ENCODE measurements at places on chromosomes 4 and X.

GRCh38 chr4:8616831-8617230, 24.3 kb downstream of the CPZ start:
- DNase-seq = no peak

DNA sequence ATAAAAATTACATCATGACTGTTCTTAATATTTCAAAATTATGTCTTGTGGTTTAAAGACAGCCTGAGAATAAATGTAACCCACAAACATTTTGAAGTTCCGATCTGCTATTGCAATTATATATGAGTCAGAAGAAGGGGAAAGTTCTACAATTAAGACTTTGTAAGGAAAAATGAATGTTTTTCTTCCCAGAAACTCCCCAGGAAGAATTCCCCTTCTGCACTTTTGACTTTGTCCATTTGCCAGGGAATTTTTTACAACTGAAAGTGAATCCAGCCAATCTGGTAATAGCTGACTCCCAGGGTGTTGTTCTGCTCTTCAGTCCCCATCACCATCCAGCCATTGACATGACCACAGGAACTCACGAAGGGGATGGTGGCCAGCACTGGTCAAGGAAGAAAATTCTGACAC, 61.6 kb upstream of the NOCT start:
- DNase-seq = no peak

GRCh38 chrX:37383313-37383712, 34.1 kb downstream of the PRRG1 start:
- DNase-seq = no peak

DNA sequence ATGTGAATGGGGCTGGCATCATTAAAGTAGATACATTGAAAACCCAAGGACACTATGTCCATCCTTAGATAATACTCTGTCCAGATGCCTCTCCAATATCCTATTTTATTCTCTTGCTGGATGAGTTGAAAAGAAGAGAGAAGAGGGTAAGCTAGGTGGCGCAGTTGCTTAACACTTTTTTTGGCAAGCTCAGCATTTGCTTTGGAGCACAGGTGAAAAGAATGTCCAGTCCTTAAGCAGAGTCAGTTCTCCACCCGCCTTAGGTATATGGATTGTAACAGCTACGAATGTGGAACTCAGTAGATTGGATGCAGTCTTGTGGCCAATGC, 208.4 kb downstream of the NWD2 start:
- DNase-seq = no peak

DNA sequence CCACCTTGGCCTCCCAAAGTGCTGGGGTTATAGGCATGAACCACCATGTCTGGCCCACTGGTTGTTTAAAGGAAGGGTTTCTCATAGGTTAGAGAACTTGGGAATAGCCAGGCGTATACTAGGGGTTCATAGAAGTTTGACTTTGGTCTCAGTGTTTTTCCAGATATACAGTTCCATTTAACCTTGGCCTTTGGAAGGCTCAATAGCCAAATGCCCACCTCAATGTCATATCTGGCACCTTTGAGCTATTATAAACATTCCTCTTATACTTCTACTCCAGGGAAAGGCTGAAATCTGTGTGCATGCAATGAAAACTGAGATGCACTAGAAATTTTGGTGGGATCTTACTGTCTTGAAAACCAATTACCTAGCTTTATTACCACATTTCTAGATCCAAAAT, 47.5 kb upstream of the PROM1 start:
- no peak for DNase-seq

DNA sequence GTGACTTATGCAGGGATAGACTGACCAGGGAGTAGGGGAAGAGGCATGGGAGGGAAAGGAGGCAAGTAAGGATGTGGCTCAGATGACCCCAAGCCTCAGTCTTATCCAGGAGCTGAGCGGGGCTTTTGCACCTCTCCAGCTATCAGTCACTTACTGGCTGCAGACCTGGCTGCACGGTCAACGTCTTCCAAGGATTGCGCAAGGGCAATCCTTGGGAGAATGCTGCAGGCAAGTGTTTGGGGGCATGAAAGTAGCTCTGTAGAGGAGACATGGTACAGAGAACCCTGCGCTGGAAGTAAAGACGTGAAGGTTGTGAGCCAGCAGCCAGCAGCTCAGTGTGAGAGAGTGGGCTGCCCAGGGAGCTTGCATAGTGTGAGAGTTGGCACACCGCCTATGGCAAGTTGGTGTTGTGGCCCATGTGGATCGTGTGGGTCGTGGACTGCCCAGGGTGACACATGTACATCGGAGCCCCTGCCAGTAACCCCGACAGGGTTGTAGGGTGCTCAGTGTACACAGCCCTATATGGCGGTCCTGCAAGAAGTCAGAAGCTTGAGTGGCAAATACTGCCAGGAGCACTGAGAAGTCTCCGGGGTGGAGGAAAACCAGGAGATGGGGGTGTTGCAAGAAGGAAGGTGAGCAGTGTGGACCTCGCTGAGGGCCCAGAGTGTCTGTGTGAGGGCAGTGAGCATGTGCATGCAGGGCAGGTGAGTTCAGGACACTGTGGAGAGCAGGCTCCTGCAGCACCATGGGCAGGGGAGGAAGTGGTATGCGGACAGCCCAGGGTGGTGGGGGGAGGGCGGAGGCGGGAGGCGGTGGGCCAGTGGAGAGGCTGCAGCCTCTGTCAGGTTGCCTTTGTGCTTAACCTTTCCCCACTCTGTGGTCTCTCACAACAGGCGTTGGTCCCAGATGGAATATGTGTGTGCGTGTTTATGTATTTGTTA, 50.9 kb downstream of the KIT start:
- no peak for DNase-seq

DNA sequence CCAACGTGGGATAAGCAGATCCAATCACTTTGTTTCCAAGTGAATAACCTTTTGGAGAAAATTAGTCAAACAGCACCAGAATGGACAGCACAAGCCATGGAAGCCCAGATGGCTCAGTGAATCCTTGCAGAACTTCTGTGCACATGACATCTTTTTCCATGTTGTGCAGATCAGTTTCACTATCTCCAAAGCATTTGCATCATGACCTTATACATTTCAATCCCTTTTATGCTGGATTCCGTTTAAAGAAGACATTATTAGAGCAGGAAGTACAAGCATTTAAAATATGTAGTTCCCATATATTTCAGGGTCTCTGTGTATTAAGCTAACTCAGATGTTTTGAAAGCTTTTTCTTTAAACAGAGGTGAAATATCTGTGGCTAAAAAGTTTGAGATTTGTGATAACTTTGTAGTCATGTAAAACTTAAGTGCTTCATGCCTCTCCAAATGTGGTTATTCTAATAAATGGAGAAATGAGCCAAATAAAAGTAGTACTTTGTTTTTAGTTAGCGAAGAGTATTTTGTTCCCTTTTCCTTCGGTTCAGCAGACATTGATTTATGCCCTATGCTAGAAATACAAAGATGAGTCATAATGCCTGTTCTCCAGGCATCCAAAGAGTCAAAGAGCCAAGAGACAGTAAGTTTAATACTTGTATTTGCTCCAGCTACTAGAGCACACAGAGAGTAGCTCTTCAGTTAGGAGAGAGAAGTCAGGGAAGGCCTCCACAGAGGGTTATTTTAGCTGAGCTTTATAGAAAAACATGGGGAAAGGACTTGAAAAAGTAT, 39.0 kb downstream of the PLAC8 start:
- DNase-seq = no peak

DNA sequence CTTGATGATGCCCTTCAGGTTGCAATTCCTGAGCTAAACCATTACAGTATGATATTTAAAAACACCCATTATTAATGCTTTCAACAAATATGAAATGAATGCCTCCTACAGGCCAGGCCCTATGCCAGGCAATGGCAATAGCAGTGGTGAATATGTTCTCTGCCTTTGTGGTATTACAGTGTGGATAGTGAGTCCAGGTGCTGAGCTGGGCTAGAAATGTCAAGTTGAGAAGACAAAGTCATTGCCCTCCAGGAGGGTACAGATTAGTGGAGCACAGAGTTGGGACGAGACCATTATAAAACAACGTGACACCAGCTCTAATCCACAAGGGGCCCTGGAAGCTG, 81.9 kb downstream of the RBM47 start:
- DNase-seq = no peak

DNA sequence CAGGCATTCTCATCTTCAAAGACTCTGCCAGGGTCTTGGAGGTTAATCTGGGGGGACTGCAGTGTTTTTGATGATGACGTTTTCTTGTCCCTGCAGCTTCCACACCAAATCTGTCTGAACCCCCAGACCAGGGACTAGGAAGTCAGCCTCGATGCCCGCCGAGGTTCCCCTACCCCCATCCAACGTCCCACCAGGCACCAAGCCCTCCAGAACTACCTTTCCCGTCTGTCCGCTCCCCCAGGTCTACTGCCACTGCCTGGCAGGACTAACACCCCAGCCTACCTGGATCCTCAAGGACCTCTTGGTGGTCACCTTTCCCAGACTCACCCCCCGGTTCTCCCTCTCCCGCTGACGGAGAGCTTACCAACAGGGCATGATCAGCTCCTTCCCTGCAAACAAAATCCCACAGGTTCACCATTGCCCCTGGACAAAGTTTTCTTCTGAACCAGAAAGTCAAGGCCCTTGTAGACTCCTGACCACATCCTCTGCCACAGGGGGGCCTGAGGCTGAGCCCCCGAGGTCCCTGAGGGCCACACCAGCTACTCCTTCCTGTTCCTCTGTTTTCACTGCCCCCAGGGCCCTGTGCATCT, 40.9 kb downstream of the HMX1 start:
- DNase-seq = no peak

DNA sequence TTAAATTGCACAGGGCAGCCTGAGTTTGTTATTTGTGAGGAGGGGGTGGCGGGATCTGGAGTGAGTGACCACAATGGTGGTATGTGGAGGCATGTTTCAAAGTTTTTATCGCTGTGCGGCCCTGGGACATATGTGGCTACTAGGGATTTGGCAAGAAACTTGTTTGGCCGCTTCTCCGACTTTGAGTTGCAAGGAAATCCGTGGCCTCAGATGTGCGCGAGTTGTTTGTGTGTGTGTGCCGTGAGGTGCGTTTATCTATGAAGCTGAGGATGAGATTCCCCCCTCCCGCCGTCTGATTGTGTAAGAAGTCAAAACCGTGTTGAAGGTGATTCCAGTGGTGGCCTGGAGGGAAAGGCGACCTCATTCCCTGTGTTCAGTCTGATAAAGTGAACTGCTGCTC, 1.4 kb downstream of the JADE3 start:
- DNase-seq = no peak

DNA sequence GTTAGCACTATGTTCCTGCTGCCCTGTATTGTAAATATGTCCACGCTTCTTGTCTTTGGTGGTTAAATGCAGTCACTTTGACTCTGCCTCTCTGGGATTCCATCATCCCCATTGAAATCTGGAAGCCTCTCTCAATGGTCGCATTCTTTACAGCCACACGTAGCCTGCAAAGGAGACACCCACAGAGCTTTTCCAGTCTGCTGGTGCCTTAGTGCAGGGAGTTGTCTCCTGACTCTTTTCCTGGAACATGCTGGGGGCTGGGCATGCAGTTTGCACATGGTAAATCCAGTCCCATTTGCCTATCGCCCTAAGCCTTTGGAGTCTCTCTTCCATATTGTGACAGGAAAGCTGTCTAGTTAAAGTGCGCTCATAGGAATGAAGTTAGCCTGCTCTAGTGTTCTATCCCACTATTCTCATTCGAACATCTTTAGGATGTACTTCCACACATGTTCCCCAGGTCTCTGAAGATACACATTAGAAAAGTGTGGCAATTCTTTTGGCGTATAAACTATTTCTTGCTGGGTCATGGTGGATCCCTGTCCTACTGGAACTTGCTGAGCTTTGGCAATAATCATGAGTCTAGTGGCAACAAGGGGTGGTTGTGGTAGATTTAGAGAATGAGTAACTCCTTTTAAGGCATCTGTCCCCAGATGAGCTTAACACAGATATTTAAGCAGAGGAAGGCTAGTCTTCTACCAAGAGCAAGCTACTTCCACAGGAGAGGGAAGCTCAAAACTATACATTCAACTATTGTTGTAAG, 33.7 kb downstream of the COQ2 start:
- no peak for DNase-seq

- no peak for DNase-seq
Measured at GRCh38 chrX:32893751-32894150, 317.6 kb downstream of the DMD start.

DNA sequence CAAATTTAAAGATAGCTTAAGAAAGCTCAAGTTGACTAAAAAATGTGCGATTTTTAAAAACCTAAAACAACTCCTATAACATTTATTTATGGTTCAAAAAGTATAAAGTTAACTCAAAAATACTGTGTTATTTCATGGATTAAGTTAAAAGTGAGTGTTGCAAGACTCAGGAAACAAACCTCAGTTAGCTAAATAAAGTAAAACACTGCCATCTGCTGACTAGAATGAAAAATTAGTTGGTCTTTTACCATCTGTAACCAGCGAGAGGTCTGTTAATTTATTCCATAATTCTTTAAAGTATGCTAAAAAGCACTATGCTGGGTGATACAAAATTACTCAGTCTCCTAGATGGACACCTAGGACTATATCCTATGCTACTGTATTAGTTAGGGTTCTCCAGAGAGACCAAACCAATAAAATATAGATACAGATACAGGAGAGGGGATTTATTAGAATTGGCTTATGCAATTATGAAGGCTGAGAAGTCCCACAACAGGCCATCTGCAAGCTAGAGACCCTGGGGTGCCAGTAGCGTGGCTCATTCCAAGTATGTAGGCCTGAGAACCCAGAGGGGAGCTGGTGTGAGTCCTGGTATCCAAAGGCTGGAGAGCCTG, 4.9 kb upstream of the WDFY3 start:
- DNase-seq = no peak

DNA sequence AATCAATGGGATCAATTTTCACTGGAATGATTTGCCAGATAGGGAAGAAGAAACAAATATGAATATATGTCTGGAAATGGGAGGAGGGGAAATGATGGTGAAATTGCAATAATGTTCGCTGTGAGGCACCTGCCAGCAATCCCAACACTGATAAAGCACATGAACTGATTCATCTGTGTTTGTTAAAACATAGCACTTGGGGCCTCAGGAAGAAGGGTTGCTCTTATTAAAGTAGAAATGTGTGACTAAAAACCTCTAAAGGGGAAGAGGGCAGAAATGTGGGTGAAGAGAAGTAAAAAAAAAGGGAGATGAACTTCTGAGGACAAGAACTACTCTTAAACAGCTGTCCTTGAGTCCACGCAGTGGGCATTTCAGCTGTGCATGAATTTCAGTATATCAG, 101.4 kb downstream of the C4orf51 start:
- no peak for DNase-seq

DNA sequence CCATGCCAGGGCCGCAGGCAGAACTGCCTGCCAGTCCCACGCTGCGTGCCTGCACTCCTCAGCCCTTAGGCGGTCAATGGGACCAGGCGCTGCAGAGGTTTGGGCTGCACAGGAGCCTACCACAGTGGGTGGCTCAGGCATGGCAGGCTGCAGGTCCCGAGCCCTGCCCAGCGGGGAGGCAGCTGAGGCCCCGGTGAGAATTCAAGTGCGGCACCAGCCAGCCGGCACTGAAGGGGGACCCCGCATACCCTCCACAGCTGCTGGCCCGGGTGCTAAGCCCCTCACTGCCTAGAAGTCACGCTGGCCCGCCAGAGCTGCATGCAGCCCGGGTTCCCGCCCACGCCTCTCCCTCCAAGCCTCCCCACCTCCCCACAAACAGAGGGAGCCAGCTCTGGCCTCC, 302.5 kb upstream of the UGT8 start:
- no peak for DNase-seq

DNA sequence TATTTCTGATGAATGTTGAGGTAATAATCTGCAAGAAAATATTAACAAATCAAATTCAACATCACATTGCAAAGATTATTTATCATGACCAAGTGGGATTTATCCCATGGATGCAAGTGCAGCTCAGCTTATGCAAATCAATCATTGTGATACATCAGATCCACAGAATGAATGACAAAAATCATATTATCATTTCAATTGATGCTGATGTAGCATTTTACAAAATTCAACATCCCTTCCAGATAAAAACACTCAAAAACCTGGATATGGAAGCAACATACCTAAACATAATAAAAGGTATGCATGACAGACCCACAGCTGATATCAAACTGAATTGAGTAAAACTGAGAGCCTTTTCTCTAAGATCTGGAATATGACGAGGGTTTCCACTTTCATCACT, 1915.4 kb downstream of the ARAP2 start:
- DNase-seq = no peak
